Heart right ventricle (tissue), 16 donors: ENCODE measurements at places on chromosomes 2 and 18.

DNA sequence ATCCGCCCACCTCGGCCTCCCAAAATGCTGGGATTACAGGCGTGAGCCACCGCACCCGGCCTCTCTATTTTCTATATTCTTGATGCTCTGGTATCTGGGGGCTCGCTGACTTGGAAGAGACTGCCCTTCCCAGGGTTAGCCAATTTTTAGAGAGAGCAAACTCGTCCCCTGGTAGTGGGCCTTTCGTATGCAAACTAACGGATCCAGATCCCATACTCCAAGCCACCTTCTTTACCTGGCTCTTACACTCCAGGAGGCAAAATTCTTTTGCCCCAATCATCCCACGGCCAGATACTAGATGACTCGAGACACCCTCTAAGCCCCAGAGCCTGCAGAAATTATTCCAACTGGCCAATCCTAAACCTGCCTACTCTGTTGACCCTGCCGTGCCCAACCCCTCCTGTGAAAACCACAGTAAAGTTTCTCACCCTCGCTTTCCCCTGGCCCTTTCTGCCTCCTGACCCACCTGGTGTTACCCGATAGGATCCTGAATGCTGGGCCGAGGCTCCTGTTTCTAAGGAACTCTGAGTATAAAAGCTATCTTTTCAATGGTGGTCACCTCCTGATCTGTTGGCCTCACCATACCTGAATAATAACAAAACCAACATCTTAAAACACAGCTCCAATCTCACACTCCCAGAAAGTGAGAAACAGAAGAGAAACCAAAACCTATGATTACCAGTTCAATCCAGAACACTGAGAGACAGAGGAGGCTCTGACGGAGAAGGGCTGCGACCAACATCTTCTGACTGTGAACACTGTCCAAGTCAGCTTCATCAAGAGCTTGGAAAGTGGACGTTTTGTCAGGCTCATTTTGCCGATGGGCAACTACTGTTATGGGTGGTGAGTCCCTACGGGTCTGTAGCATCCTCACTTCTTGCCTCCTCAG, 57.6 kb upstream of the ZNF532 start:
- DNase-seq = no peak

DNA sequence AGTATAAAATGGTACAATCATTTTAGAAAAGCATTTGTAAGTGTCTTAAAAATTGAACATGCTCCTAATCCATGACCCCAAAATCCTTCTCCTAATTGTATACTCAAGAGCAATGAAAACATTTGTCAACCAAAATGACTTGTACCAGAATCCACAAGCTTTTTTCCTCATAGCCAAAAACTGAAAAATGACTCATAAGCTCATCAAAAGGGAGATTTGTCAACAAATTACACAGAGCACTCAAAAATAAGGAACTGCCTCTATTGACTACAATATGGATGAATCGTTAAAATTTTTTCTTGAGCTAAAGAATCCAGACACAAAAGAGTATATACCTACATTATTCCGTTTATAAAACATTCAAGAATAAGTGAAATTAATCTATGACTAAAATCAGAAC, 544.8 kb downstream of the ARHGAP15 start:
- DNase-seq = no peak

- DNase-seq = no peak
These were observed 683 bp downstream of the GBX2 start for GRCh38 chr2:236167297-236168109.

DNA sequence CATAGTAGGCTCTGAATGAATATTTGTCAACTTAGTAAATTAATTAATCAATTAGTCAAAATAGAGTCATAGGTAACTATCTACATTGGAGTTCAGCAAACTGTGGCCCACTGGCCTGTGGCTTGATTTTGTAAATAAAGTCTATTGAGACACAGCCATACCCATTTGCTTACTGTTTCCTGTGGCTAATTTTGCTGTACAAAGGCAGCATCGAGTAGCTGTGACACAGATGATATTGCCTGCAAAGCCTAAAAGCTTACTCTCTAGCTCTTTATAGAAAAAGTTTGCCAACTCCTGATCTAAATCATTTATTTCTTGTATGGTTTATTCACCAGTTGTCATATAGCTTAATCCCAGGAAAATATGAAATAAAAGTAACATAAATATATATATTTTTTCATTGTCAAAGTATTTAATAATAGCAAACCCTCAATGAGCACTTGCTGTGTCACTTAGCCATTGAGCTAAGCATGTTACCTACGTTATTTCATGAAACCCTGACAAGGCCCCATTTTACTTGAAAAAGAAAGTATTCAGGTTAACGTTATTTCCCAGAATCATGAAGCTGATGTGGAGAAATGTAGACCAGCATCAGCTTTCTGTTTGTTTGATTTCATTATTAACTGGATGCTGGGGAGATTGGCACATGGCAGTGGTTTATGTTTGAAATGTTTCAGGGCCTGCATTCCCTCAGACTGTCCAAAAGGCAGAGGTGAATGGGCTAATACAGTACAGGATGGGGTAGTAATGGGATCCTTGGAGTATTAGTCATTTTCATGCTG, 69.6 kb downstream of the ICOS start:
- DNase-seq = no peak

DNA sequence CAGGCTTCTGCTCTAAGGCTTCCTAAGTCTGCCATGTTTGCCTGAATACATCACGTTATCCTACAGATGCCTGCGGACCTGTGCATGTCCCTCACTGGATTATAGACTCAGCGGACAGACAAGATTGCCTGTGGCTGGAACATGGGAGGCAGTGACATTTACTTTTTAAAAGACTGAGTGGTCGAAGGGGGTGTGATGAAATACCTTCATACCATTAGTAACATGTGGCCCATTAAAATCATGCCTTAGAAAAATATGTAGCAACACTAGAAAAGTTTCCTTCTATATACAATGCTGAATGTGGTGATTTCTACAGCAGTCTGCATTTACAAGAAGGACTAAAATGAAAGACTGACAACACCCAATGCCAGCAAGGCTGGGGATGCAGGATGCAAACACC, 154.4 kb downstream of the ASB1 start:
- no peak for DNase-seq

DNA sequence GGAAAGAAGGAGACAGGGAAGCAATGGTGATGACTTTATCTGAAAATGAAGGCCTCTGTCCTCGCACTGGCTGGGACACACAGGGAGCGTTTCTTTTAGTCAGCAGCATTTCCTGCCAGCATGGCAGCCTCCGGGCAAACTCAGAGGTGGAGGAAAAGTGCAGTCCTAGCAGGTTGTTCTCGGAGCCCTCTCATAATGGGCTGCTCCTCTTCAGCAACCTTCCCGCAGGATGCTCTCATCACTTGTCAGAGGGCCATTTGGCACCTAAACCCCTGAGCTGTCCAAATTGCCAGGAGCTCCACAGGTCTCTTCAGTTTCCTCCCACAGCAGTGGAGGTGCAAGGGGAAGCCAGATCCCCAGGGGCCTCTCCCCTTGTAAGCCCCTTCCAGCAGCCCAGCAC, 6.2 kb downstream of the STK39 start:
- DNase-seq = no peak

- DNase-seq = no peak
These were observed 32.8 kb upstream of the MC5R start for GRCh38 chr18:13791181-13791580.

DNA sequence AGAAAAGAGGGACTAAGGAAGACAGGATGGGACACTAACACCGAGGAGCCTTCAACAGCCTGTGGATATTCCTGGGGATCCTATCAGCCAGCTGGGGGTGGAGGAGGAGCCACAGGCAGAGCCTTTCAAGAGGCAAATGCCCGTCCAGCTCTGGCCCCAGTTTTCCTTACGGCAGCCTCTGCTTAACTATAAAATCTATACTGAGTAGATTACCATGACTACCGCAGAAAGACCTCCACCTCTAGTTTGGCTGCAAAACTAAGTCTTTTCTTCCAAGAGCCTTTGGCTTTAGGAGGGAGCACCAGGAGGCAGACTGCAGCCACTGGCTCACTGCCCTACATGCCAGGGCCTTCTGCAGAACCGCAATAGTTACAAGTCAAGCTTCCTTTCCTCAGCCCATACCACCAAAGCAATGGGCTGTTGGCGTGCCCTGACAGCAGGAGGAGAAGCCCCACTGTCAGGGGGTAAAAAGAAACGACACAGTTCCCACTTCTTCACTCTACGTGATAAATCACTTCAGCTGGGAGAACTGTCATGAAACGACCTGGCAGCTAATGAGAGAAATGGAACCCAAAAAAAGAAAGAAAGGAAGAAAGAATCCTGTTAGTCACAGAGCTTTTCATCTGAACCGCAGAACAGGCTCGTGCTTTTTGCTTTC, 25.1 kb upstream of the CREB1 start:
- DNase-seq = peak; percentile 34

GRCh38 chr2:78068808-78069207, 546.6 kb upstream of the LRRTM4 start:
- no peak for DNase-seq

GRCh38 chr2:218286570-218287459, 5.5 kb downstream of the TMBIM1 start:
- peak; percentile 84 for DNase-seq

DNA sequence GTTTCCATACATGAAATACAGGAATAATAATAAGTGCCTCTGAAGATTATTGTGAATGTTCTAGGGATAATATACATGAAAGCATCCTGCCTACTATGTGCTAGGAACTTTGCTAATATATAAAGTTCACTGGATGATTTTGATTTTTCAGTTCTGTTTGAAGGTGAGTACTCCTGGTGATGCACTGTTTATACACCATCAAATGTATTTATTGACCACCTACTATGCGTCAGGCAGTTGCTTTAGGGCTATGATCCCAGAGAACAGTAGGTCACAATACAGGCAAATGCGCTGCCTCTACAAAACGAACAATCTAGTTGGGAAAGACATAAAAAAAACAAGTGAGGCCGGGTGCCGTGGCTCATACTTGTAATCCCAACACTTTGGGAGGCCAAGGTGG, 10.7 kb downstream of the TXNDC9 start:
- DNase-seq = no peak

DNA sequence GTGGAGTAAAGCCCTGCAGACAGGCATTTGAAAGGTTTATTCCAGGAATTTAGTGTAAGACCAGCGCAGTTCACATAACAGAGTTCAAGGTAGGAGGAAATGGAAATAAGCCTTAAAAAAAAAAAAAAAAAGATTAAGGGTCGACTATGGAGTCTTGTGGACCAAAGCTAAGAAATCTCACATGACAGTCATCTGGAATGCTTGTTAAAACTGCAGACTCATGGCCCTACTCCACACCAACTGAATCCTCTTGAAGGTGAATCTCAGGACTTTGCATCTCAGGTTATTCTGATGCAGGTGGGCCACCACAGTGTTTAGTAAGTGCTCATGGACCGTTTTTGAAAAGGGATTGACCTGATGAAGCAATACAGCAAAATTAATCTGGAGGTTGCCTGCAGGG, 8.8 kb downstream of the TTLL4 start:
- no peak for DNase-seq

GRCh38 chr2:65960953-65961352, 474.0 kb upstream of the MEIS1 start:
- no peak for DNase-seq

DNA sequence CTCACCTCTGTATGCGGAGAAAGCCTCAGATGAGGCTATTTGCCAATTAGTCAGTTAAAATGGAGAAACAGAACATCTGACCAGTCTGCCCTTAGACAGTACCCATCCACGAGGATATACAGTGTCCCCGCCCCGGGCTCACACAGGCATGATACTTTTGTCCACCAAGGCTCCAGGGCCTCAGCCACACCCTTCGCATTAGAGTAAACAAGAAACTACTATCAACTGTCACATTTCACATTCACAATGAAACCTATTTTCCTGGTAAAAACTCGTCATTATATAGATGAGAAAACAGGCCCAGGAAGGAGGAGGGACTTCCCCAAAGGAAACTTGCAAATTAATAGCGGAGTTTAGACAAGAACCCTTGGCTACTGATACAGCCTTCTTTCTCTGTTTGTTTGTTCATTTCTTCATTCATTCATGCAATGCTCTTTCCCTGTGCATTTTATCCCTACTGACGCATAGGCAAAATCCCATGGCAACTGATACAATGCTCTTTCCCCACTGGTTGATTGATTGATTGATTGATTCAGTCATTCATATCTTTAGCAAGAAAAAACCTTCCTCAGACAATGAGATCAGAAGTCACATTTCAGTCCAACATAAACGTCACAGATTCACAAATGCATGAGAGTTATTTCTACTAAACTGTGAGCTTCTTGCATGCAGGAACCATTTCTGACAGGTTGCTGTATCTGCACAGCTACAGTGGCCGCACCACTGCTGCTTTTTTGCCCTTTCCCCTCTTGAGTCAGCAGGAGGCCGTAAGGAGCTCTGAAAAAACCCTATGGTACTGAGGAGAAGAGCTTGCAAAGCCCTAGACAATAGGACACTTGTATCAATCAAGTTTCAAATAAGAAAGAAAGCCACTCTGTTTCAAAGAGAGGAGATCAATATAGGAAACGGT, 777.1 kb downstream of the RNF144A start:
- no peak for DNase-seq

DNA sequence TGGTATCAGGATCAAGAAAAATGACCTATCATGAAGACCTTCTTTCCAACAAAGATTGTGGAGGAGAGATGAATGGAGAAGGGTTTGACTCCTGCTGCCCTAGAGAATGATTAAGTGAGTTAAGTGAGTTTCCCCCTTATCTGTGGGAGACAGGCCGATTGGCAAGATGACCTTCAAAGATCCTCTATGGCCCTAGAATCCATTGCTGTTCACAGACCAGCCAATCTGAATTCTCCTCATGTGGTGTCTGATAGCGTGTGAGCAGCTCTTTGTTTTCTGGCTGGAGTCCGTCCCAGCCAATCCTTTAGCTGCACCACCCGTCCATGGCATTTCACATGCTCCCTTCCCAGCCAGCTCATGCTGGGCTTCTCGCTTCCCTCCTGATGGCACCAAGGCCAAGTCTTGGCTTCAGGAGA, 79.4 kb downstream of the MARCHF4 start:
- DNase-seq = no peak

DNA sequence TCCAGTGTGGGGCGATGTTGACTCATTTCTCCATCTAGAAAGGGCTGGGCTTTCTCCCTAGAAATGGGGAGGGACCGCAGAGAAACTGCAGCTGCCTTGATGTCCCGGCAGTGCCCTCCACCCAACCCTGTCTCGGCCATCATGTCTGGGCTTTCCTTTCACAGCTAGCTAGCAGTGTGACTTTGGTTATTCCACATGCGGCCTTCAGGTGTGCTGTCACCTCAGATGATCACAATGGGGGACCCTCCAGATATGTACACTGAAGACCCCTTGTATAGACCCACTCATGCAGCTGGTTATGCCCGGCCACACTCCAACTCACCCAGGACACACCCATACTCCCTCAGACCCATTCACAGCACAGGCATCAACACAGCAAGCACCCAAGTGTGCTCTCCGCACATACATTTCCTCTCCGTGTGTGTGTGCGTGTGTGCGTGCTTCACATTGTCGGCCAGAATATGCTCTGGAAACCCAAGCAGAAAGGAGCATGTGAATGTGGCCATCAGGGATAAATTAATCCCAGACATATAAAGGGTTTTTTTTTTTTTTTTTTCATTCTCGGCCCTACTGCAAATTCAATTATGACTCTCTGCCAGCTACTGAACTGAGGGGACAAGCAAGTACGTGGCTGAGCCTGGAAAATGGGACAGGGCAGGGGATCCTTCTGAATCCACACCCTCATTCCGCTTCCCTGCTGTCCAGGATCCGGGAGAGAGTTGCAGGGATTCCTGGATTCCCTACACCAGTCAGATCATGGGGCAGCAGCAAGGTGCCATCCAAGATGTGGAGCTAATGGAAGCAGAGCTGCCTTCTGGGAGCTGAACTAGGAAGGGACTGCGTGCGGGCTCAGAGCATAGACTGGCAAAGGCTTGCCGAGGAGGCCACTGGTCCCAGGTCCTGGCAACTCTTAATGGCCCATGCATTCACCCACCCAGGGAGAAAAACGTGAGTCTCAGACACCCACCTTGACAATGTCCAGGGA, 240.2 kb downstream of the DYSF start:
- DNase-seq = no peak

- DNase-seq = no peak
These were observed 8.0 kb downstream of the NTSR2 start for GRCh38 chr2:11661891-11662435.
